ENCODE measurements at places on chromosomes 7 and 10. TPM values are rescaled to one million over a fixed set of nuclear protein-coding genes. Genes with fewer than 3 reads are reported as not detected.
A peak's percentile ranks its signal among the peaks of the same experiment; 100 is the strongest.

The ABCB1 gene
- total RNA-seq = 22.2 TPM

The GARIN1A gene
- total RNA-seq = 0.61 TPM

The FAM237B gene
- total RNA-seq = not detected

The AUTS2 gene
- 4.4 TPM for total RNA-seq

DNA sequence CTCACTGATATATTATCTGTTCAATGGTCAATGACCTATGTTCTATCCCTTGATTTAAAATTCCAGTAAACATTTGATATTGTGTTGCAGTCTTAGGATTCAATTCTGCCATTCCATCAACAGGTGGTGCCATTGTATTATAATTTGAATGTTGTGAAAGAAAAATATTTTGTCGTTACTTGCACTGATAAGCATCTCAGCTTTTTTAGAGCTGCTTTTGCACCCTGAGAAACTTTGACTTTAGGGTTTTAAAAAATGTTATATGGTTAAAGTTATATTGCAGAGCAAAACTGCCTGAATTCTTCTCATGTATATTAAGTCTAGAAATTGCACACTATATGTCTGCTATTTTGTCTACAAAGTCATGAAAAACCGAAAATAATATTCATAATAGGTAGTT lies 18.8 kb upstream of the MINDY3 start:
- H3K36me3 ChIP-seq = no peaks in the 10 kb centered on the region
- H3K4me1 ChIP-seq = no peaks in the 10 kb centered on the region
- peaks cover 4% of the 10 kb centered on the region for H3K27me3 ChIP-seq

DNA sequence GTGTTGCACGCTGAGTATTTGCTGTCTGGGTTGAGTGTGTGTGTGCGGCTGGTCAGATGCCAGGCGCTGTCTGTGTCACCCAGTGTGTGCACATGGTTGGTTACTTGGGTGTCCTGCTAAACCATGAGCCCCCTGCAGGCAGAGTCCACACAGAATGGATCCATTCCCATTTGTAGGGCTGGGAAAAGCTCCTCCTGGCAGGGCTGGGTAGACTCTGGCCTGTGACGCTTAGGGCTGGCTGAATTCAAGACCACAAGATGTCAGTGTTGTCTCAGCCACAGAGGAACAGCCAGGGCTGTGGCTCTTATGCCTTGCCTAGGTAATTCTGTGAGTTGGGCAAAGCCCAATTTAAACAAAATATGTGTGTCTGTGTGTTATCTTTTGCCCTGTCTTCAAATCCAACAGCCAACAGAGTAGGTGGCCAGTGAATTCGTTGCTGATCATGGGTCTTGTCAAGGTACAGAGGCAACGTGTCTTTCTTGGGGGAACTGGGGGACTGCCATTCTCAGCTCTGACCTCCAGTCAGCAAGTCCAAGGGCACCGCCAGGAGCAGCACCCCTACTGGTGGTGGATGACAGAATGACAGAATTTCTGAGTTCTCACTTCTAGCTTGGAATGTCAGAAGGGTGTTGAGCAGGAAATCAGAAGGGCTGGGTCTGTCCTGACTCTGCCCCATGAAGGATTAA lies 285.1 kb downstream of the CCSER2 start:
- no peak overlapping the region for H3K4me3 ChIP-seq
- H3K27ac ChIP-seq = no peak overlapping the region
- H3K27me3 ChIP-seq = no peaks in the 10 kb centered on the region
- no peak for DNase-seq

DNA sequence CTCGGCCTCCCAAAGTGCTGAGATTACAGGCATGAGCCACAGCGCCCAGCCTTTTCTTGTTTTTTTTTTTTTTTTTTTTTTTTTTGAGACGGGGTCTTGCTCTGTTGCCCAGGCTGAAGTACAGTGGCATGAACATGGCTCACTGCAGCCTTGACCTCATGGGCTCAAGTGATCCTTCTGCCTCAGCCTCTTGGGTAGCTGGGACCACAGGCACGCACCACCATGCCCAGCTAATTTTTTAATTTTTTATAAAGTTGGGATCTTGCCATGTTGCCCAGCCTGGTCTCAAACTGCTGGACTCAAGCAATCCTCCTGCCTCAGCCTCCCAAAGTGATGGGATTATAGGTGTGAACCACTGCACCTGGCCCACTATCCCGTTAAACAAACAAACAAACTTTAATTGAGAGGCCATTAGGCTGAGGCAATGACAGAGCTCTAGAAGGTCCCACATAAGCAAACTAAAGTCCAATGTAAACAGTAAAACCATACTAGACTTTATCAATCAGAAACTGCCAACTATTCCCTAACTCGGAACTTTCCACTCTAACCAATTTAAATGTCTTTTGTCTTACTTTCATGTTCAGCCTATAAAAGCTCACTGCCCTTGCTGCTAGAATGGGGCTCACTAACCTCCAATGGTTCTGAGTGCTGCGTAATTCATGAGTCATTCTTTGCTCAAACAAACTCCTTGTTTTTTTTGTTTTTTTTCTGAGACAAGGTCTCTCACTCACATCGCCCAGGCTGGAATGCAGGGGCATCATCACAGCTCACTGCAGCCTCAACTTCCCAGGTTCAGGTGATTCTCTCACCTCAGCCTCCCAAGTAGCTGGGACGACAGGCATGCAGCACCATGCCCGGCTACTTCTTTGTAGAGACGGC lies 1.9 kb downstream of the DHX32 start:
- H3K27ac ChIP-seq = no peak overlapping the region
- no peaks in the 10 kb centered on the region for H3K4me1 ChIP-seq
- no peaks in the 10 kb centered on the region for H3K27me3 ChIP-seq
- no peak for DNase-seq
- no peaks in the 10 kb centered on the region for H3K36me3 ChIP-seq
- H3K4me3 ChIP-seq = no peak overlapping the region

GRCh38 chr10:108112218-108112617 lies 947.7 kb upstream of the SORCS1 start:
- no peaks in the 10 kb centered on the region for H3K27me3 ChIP-seq
- no peaks in the 10 kb centered on the region for H3K4me1 ChIP-seq
- H3K36me3 ChIP-seq = no peaks in the 10 kb centered on the region
- no peak overlapping the region for H3K27ac ChIP-seq

DNA sequence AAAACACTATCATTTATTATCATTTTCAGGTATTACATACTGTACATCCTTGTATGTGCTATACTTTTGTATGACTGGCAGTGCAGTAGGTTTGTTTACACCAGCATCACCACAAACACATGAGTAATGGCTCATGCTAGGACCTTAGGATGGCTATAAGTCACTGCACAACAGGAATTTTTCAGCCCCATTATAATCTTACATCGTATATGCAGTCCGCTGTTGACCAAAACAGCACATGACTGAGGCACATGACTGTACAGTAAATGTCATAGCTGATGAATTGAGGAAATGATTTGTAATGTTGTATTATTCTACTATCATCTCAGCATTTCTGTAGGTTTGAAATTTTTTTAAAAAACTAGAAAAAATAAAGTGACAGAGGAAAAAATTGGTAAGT lies 38.6 kb downstream of the BPGM start:
- no peak for DNase-seq
- H3K27me3 ChIP-seq = no peaks in the 10 kb centered on the region
- H3K4me1 ChIP-seq = no peaks in the 10 kb centered on the region
- no peaks in the 10 kb centered on the region for H3K36me3 ChIP-seq
- no peak overlapping the region for H3K4me3 ChIP-seq

DNA sequence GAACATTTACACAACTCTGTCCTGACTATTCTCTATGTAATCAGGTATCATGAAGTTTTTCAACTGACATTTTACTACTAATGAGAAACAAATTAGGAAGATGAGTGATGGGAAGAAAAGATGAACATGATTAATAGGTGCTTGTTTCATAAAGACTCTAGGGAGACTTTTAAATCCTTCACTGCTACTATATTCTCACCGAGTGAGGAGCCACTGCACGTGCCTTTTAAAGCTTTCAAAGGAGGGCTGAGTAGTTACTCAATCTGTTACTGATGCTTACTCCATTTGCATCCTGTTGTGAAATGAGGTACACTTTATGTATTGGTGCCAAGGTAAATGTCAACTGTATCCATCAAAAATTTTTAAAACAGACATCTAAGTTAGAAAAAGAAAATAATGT lies 1.3 kb upstream of the COMMD3 start:
- peaks cover 30% of the 10 kb centered on the region for H3K4me1 ChIP-seq
- peaks cover 6% of the 10 kb centered on the region for H3K27me3 ChIP-seq
- DNase-seq = no peak
- no peak overlapping the region for H3K4me3 ChIP-seq

DNA sequence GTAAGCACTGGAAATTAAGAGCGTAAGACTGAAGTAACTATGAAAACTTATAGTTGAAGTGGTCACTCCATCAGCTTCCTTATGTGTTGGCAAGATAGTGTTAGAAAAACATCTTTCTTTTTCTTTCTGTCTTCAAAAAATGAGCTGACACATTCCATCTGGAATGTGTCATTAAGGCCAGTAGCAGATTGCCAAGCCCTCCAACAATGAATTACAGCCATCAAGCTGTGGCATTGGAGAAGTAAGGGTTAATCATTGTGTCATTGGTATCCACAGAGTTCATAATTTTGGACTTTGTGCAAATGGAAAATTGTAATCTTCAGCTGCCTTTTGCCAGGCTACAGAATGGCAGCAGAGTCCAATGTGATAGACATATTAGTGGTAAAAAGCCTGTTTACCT lies 926.3 kb downstream of the NRG3 start:
- DNase-seq = no peak
- H3K27ac ChIP-seq = no peak overlapping the region
- no peaks in the 10 kb centered on the region for H3K36me3 ChIP-seq
- no peaks in the 10 kb centered on the region for H3K4me1 ChIP-seq
- H3K4me3 ChIP-seq = no peak overlapping the region

DNA sequence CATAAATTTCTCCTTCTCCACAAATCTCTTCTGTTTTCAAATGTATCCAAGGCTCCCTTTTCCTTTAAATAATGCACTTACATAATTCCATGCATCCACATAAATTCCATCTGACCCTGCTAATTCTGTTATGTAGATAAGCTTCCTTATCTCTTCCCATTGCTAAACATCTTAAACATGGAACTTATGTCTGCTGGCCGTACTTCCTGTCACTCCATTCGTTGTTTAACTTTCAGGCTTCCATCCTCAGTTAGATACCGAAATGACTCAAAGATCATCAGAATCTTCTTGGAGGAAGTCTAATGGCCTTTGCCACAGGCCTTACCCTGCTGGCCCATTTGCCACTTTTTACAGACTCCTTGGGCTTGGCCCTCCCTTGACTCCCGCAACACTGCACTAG lies 330.9 kb downstream of the GFRA1 start:
- H3K27ac ChIP-seq = no peak overlapping the region
- DNase-seq = no peak
- no peaks in the 10 kb centered on the region for H3K36me3 ChIP-seq

DNA sequence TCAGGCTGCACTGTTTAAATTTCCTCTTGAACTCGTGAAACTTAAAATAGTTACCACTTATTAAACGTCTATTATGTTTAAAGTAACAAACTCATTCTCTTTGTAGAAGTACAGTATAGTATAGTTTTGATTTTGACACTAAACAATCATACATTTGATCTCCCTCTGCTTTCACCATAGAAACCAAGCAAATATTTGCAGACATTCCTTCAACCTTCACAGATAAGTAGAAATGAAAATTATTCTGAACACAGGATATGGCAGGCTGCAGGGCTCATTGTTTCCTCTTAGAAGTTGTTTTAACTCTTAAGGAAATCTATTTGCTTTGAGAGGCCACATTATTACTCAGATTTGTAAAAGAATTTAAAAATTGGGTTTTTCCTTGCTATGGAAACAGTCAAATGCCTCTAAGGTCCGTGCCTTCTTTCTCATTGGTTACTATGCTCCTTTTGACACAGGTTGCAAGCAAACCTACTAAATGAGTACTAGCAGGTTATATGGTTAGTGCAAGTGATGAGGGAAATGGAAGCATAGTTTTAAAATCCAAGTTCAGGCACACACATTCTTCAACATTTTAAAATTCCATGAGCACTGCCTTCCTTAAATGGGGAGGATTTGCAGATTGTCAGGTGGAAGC lies 92.8 kb upstream of the FAM133B start:
- no peaks in the 10 kb centered on the region for H3K27me3 ChIP-seq
- peak; percentile 10 for DNase-seq
- H3K27ac ChIP-seq = peak overlapping the region; percentile 0
- H3K36me3 ChIP-seq = no peaks in the 10 kb centered on the region

DNA sequence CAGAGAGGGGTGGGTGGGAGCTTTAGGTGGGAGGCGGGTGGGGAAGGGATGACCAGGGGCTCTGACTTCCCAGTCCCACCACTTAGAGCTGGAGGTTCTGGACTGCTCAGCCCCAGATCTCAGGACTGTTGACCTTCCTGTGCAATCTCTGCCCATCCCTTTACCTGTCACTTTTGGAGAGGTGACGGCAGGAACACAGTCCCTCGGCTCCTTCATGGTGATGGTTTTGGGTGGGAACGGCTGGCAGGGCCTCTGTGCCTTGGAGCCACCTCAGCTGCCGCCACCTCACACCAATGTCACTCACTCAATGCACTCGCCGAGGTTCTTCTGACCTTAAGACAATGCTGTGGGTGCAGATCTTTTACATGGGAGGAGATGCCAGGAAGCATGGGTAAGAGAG lies 49.0 kb downstream of the TMEM270 start:
- DNase-seq = no peak
- H3K36me3 ChIP-seq = no peaks in the 10 kb centered on the region
- no peak overlapping the region for H3K4me3 ChIP-seq
- no peaks in the 10 kb centered on the region for H3K4me1 ChIP-seq
- H3K27ac ChIP-seq = no peak overlapping the region

DNA sequence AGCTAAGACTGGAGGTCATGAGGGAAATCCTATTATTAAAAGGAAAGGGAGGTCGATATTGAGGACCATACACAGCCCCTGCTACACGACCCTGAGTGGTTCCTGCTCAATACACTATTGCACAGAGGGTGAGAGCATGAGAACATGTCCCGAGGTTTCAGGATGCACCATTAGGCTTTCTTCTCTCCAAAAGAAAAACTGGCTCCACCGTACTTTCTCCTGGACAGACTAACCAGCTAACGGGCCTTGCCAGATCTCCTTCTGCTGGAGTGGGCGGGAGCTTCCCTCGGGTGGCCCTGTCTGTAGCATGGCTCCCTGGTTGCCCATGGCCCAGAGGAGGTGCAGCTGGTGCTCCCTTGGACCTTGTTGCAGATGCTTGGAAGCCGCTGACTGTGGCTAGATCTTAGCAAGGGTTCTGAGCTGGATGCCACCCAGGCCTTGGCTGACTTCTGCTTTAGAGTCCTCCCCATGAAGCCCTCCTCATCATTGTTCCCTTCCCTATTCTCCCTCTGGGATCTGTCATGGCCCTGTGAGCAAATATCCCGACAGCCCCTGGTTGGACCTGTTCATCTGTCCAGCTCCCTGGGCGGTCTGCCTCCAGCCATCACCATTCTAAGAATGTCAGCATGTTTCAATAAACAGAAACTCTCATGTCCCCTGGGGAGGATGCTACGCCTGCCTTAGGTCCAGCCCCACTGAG lies 52.9 kb upstream of the SHH start:
- no peak overlapping the region for H3K4me3 ChIP-seq
- H3K27me3 ChIP-seq = no peaks in the 10 kb centered on the region
- no peaks in the 10 kb centered on the region for H3K36me3 ChIP-seq
- H3K4me1 ChIP-seq = no peaks in the 10 kb centered on the region
- no peak for DNase-seq
- H3K27ac ChIP-seq = no peak overlapping the region

- no peak overlapping the region for H3K27ac ChIP-seq
- no peak for DNase-seq
- no peaks in the 10 kb centered on the region for H3K27me3 ChIP-seq
These were observed 305.1 kb downstream of the AUTS2 start for GRCh38 chr7:69903410-69903809.

Data from CD8-positive, alpha-beta memory T cell (primary cell).